ENCODE measurements at places on chromosomes 13 and 19.
A peak's percentile ranks its signal among the peaks of the same experiment; 100 is the strongest.

- H3K27me3 ChIP-seq = peaks cover 1% of the 10 kb centered on the region
- DNase-seq = peak; percentile 63
- H3K4me3 ChIP-seq = no peak overlapping the region
- no peaks in the 10 kb centered on the region for H3K4me1 ChIP-seq
Measured at GRCh38 chr19:39110263-39110967, 15.2 kb upstream of the PAK4 start.

- peaks cover 49% of the 10 kb centered on the region for H3K4me1 ChIP-seq
- H3K27ac ChIP-seq = peak overlapping the region; percentile 98
- H3K27me3 ChIP-seq = peaks cover 6% of the 10 kb centered on the region
- peaks cover 5% of the 10 kb centered on the region for H3K36me3 ChIP-seq
- peak overlapping the region; percentile 93 for H3K4me3 ChIP-seq
Measured at GRCh38 chr13:33284031-33284430, 1.5 kb downstream of the STARD13 start.

DNA sequence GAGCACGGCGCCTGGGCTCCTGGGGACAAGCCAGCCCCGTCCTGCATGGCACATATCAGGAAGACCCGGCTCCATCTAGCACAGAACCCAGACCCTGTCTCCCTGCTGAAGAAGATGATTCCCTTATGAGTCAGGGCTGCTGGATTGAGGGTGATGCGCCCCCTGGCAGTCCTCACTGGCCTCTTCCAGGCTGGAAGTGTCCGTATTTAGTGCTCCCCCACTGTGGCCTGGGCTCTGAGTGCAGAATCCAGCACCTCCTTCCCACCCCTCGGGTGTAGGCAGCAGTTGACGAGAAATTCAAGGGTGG lies 14.9 kb downstream of the COMP start:
- H3K27me3 ChIP-seq = peaks cover 15% of the 10 kb centered on the region
- H3K27ac ChIP-seq = no peak overlapping the region
- DNase-seq = no peak
- H3K4me1 ChIP-seq = no peaks in the 10 kb centered on the region

DNA sequence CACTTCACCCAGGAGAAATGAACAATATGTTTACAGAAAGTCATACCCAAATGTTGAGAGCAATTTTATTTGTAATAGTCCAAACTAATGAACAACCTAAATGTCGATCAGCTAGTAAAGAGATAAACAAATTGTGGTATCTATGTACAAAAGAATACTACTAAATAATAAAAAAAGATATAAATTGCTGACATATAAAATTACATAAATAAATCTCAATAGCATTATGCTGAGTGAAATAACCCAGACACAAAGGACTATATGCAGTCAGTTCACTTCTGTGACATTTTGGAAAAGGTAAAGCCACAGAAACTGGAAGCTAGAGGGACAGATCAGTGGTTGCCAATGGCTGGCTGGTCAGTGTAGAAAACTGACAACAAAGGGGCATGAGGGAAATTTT lies 346.0 kb upstream of the PCDH20 start:
- H3K4me3 ChIP-seq = no peak overlapping the region
- no peak overlapping the region for H3K27ac ChIP-seq
- DNase-seq = no peak
- no peaks in the 10 kb centered on the region for H3K27me3 ChIP-seq

- peaks cover 17% of the 10 kb centered on the region for H3K27me3 ChIP-seq
- H3K4me1 ChIP-seq = peaks cover 24% of the 10 kb centered on the region
- peak; percentile 90 for DNase-seq
Measured at GRCh38 chr19:507286-508203, at the start of gene TPGS1. TSS of gene TPGS1 (plus strand) at chr19:507497. CDS start at chr19:507507, 10 bp downstream.

DNA sequence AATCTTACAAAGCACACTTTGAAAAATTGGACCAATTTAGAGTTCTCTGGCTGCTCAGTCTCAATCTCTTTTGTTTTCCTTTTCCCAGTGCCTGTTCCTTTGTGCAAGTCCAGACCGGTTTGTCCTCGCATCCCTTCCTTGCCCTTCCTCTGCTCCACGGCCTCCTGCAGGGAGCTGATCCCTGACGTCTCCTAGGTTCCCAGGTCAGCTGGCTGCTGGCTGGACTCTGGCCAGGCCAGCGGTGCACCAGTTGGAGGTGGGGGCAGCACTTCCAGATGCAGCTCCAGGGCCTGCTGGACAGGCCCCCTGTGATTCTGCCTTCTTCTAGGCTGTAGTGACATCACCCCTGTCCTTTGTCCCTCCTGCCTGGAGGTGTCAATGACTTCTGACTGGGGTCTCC lies 44.0 kb upstream of the KPNA3 start:
- H3K36me3 ChIP-seq = peaks cover 3% of the 10 kb centered on the region
- H3K27me3 ChIP-seq = peaks cover 4% of the 10 kb centered on the region
- DNase-seq = no peak
- H3K27ac ChIP-seq = no peak overlapping the region

GRCh38 chr19:29326351-29326750 lies 113.4 kb upstream of the UQCRFS1 start:
- H3K4me3 ChIP-seq = no peak overlapping the region
- peaks cover 7% of the 10 kb centered on the region for H3K36me3 ChIP-seq
- DNase-seq = no peak
- H3K27me3 ChIP-seq = peaks cover 10% of the 10 kb centered on the region

- H3K4me1 ChIP-seq = peaks cover 9% of the 10 kb centered on the region
- peaks cover 32% of the 10 kb centered on the region for H3K27me3 ChIP-seq
- H3K36me3 ChIP-seq = peaks cover 9% of the 10 kb centered on the region
- DNase-seq = no peak
- peak overlapping the region; percentile 59 for H3K4me3 ChIP-seq
Measured at GRCh38 chr19:12833418-12833737, 1.0 kb downstream of the RTBDN start.

- H3K4me3 ChIP-seq = no peak overlapping the region
- H3K27me3 ChIP-seq = no peaks in the 10 kb centered on the region
- no peak overlapping the region for H3K27ac ChIP-seq
- H3K4me1 ChIP-seq = peaks cover 15% of the 10 kb centered on the region
Measured at GRCh38 chr13:59493436-59493965, 670.2 kb downstream of the DIAPH3 start.

GRCh38 chr13:96817336-96817941 lies 176.8 kb downstream of the OXGR1 start:
- H3K36me3 ChIP-seq = no peaks in the 10 kb centered on the region
- no peak overlapping the region for H3K27ac ChIP-seq
- no peaks in the 10 kb centered on the region for H3K27me3 ChIP-seq
- no peak overlapping the region for H3K4me3 ChIP-seq
- peaks cover 2% of the 10 kb centered on the region for H3K4me1 ChIP-seq

- no peaks in the 10 kb centered on the region for H3K4me1 ChIP-seq
- no peak for DNase-seq
- H3K27me3 ChIP-seq = no peaks in the 10 kb centered on the region
Measured at GRCh38 chr13:69324090-69324886, 783.3 kb upstream of the ATXN8OS start.

GRCh38 chr13:100075700-100076587 lies 12.9 kb upstream of the PCCA start:
- no peak for DNase-seq
- H3K27ac ChIP-seq = no peak overlapping the region
- no peaks in the 10 kb centered on the region for H3K27me3 ChIP-seq
- no peak overlapping the region for H3K4me3 ChIP-seq
- H3K4me1 ChIP-seq = no peaks in the 10 kb centered on the region

- no peak overlapping the region for H3K4me3 ChIP-seq
- no peaks in the 10 kb centered on the region for H3K36me3 ChIP-seq
- peaks cover 7% of the 10 kb centered on the region for H3K27me3 ChIP-seq
- H3K4me1 ChIP-seq = no peaks in the 10 kb centered on the region
- peak; percentile 60 for DNase-seq
Measured at GRCh38 chr19:17778251-17778967, 16.5 kb upstream of the B3GNT3 start.

- DNase-seq = no peak
- no peak overlapping the region for H3K27ac ChIP-seq
- no peaks in the 10 kb centered on the region for H3K27me3 ChIP-seq
- H3K36me3 ChIP-seq = no peaks in the 10 kb centered on the region
- H3K4me3 ChIP-seq = no peak overlapping the region
- no peaks in the 10 kb centered on the region for H3K4me1 ChIP-seq
Measured at GRCh38 chr13:102136735-102137296, 265.0 kb downstream of the FGF14 start.

Data from endothelial cell (in vitro differentiated cells).